ENCODE measurements at places on chromosomes 1 and 21.

DNA sequence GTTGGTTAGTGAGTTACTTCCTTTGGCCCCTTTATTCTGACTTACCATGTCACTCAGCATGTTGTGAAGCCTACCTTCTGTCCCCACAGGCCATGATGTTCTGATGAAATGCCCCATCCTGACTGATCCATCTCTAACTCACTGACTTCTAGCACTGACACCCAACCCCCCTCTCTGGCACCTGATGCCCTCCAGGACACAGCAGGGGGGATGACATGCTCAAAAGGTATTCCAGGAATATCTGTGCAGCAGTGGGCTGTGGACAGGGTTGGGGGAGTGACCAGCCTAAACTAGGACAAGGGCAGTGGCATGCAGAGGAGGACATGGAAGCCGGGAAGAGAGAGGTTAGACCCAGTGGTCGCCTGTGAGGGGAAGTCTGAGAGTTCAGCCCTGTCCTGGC is 25.5 kb downstream of the SYT2 start:
- ATAC-seq = no peak

GRCh38 chr21:29242201-29242600 is 56.5 kb upstream of the BACH1 start:
- ATAC-seq = no peak

DNA sequence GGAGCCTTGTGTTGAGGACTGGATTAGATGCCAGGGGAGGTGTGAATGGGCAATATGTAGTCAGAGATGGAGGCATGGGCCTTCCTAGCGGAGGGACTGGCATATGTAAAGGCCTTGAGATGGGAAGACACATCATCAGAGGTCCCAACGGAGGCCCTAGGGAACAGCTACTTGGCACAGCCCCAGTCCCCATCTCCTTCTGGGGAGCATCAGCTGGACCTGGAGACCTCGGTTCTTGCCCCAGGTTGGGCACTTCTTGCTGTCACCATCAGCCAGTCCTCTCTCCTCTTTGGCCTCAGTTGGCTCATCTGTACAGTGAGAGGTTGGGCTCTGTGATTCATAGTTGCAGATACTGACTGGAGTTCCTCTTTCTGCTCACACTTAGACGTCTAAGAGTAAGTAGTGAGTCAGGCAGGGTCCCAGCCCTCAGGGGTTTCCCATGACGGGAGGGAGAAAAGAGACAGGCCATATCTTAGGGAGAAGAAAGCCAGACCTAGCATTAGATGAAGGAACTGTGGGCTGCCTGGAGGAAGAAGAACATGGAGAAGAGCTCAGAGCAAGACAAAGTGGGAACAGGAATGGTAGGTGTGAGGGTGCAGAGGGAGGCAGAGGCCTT is 3.4 kb upstream of the MARCKSL1 start:
- no peak for ATAC-seq

- ATAC-seq = no peak
Measured at GRCh38 chr1:88239205-88239604, 444.9 kb upstream of the PKN2 start.

- peak; percentile 91 for ATAC-seq
Measured at GRCh38 chr1:24727501-24728216, 17.6 kb upstream of the CLIC4 start.

- ATAC-seq = no peak
Measured at GRCh38 chr1:34879230-34879629, 19.7 kb upstream of the SMIM12 start.

GRCh38 chr1:64121766-64122385 is 81.5 kb upstream of the UBE2U start:
- ATAC-seq = no peak

- ATAC-seq = peak; percentile 16
Measured at GRCh38 chr1:217965156-217965786, 319.8 kb upstream of the RRP15 start.

DNA sequence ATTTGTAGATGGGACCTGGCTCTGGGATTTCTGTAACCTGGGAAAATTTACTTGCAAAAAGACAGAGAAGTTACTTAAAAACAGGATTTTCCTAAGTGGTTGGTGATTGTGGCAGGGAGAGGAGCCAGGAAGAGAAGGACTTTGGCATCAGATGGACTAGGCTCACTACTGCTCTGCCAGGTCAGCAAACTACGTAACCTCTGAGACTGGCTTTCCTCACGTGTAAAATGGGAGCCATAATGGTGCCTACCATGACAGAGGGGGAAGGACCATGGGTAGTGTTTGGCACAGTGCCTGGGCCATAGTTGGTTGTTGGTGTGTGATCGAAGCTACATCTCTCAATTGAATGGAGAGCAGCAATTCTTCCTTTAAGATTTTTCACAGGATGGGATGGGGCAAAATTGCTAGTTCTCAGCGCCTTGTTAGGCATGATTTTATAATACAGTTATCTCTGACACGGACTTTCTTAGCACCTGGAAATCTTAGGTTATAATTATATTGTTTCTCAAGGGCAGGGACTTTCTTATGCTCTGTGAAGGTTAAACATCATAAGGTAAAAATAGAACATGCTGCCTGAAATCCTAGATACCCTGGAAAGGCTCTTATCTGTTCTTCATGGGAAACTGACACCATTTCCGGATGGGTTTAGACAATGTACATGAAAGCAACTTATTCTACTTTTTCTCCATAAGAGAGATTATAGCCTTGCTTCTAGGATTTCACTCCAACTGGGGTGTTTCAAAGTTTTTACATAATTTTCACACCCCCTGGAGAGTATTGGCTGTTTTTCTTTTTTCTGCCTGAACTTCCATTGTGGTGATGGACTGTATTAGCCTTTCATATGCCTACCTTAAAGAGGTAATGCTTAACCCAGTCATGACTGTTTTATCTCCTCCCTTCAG is 10.9 kb downstream of the ROR1 start:
- ATAC-seq = no peak

DNA sequence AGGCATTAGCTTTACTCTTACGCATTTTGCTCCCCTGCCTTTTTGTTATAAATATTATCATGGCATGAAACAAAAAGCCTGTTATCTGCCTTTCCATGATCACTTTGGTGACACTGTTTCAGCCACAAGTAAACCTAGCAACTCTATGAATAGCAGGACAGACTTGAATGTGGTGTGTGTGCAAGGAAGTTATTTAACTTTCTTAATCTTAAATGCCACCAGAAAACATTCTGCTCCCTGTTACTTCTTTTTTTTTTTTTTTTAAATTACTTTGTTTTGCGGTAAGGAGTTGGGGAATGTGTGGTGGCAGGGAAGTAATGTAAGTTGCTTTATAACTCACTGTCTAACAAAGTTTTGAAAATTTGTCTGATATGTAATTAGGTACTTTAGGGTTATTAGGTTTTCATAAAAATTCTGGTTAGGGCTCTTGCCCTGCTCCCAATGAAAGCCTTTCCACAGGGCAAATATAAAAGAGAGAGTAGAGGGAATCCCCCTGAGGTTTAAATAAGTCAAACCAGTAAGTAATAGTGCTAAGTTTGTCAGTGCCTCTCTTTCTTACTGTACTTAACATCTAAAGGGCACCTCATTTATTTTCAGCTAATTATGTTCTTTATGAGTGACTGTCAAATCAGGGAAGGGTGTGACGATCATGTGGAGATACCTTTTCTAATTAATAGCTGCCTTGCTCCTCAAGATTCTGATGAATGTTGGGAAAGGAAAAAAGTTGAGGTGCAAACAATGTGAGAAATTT is 39.5 kb downstream of the RASAL2 start:
- no peak for ATAC-seq

DNA sequence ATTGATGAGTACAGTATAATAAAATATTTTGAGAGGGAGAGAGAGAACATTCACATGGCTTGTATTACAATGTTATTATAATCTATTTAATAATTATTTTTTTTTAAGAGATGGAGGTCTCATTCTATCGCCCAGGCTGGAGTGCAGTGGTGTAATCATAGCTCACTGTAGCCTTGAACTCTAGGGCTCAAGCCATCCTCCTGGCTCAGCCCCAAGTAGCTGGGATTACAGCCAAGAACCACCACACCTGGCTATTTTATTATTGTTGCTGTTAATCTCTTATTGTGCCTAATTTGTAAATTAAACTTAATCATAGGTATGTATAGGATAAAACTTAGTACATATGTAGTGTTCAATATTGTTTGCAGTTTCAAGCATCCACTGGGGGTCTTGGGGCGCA is 57.8 kb downstream of the HS2ST1 start:
- no peak for ATAC-seq

DNA sequence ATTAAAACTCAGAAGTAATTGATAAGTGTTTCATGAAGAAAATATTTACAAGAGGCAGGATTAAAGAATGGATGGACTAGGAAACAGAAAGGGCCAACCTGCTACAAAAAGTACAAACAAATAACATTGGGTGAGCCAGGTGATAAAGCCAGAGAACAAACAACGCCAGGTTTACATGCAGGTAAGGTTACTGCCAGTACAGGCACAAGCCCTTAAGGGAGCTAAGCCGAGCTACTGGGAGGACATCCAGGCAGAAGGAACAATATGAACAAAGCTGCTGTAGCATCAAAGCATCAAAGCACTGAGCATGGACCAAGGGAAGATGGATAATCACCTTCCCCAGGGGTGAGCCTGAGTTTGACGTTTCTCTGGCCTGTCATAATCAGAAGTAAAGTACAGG is 380.7 kb downstream of the SEC16B start:
- no peak for ATAC-seq

DNA sequence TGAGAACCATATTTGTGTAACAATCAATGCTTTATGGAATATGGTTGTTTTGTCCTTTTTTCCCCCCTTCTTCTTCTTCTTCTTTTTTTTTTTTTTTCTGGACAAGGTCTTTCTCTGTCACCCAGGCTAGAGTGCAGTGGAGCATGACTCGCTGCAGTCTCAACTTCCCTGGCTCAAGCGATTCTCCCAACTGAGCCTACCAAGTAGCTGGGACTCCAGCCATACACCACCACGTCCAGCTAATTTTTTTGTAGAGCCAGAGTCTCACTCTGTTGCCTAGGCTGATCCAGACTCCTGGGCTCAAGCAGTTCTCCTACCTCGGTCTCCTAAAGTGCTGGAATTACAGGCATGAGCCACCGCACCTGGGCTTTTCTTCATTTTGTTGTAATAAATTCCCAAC is 86.7 kb downstream of the FMN2 start:
- ATAC-seq = no peak

DNA sequence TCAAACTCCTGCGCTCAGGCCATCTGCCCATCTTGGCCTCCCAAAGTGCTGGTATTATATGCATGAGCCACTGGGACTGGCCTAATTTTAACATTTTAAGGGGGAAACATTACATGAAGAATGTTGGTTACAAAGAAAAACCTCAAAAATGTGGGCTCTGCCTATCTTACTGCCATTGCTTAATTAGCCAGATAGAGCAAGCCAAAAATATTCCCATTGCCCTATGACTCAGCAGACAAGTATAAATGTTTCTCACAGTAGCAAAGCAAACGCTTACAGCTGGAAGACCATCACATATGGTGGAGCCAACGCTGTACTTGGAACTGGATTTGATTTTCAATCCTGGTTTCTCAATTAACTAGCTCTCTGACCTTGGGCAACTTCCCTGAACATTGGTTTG is 502.0 kb downstream of the SMYD3 start:
- peak; percentile 56 for ATAC-seq

DNA sequence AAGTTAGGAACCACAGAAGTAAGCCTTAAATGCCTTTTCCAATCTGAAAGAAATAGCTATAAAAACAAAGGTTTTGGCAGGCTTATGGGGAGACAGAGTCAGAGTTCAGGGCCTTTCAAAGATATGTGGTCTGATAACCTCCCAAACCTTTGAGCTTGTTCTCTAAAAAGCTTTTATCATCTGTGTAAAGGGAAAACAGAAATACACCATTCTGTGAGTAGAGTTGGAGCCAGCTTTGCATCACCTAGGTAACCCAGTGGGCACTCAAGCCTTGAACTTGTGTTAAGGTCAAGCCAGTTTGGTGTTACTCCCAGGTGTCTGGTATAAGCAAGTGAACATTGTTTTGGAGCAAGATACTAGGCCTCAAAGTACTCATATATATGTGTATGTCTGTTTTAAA is 50.1 kb downstream of the LAMC1 start:
- ATAC-seq = no peak

Measured in gastroesophageal sphincter (tissue), 4 donors.